Upper lobe of right lung (tissue), 1 donor: ENCODE measurements at places on chromosomes 2 and 18. TPM values are rescaled to one million over a fixed set of nuclear protein-coding genes. Genes with fewer than 3 reads are reported as not detected.
A peak's percentile ranks its signal among the peaks of the same experiment; 100 is the strongest.

GRCh38 chr2:39416140-39416539, 20.9 kb downstream of the MAP4K3 start:
- peaks cover 27% of the 10 kb centered on the region for H3K4me1 ChIP-seq
- H3K27me3 ChIP-seq = no peaks in the 10 kb centered on the region
- H3K4me3 ChIP-seq = no peak overlapping the region
- H3K27ac ChIP-seq = no peak overlapping the region

The SOS1 gene
- total RNA-seq = 37.0 TPM

DNA sequence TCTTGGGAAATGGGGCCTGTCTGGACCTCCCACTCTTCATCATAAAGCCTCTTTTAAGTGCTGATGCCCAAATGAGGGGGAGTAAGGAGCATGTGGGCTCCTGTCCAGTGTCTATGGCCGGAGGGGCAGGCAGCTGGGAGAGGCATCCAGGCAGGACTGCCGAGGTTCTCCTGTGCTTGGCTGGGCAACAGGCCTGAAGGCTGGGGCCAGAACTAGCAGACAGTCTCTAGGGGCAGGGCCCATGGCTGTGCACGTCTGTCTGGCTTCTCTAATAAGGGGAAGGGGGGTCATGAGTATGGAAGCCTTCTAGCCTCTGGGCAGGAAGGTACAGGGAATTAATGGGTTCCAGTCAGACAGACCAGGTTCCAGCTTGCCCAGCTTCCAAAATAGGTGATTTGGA, 128.6 kb downstream of the SMAD2 start:
- no peaks in the 10 kb centered on the region for H3K4me1 ChIP-seq
- no peaks in the 10 kb centered on the region for H3K36me3 ChIP-seq
- H3K27me3 ChIP-seq = no peaks in the 10 kb centered on the region
- DNase-seq = no peak
- H3K4me3 ChIP-seq = no peak overlapping the region

The ZBTB14 gene
- 13.4 TPM for total RNA-seq

GRCh38 chr2:58984731-58985130, 743.6 kb upstream of the FANCL start:
- no peak overlapping the region for H3K4me3 ChIP-seq
- H3K36me3 ChIP-seq = no peaks in the 10 kb centered on the region
- no peak overlapping the region for H3K27ac ChIP-seq
- no peak for DNase-seq
- H3K27me3 ChIP-seq = peaks cover 3% of the 10 kb centered on the region

- H3K27ac ChIP-seq = no peak overlapping the region
- DNase-seq = no peak
- H3K27me3 ChIP-seq = no peaks in the 10 kb centered on the region
- H3K4me3 ChIP-seq = no peak overlapping the region
These were observed 34.4 kb upstream of the TRAPPC8 start for GRCh38 chr18:31977270-31977872.

DNA sequence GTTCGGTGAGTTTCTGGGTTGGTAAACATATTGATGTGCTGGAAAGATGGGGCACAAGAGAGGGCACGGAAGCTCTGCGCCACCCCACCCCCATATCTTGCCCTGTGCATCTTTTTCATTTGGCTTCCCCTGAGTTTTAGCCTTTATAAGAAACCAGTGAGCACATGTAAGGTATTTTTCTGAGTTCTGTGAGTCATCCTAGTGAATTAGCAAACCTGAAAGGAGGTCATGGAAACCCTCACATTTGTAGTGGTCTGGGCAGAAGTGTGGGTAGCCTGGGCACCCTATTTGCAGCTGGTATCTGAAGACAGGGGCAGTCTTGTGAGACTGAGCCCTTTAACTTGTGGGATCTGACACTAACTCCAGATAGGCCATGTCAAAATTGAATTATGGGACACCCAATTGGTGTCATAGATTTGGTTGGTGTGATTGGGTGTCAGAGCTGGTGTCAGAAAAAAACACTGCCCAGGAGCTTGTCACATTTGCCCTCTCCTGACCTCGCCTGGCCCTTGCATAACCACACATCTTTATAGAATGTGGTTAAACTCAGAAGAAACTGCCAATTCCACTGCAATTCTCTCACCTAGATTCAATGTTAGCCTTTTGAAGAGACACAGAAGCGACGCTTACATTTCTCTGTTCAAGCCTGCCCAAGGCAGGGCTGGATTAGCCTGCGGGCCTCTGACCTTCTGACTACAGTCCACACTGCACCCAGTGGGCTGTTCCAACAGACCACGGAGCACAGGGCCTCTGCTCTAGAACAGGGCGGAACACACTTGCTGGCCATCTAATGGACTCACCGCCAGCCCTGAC, 12.0 kb upstream of the GALM start:
- no peak overlapping the region for H3K4me3 ChIP-seq
- H3K4me1 ChIP-seq = peaks cover 10% of the 10 kb centered on the region
- H3K27me3 ChIP-seq = no peaks in the 10 kb centered on the region
- peak overlapping the region; percentile 17 for H3K27ac ChIP-seq
- no peak for DNase-seq

- peaks cover 15% of the 10 kb centered on the region for H3K36me3 ChIP-seq
- H3K27me3 ChIP-seq = no peaks in the 10 kb centered on the region
- peak overlapping the region; percentile 81 for H3K4me3 ChIP-seq
- peaks cover 27% of the 10 kb centered on the region for H3K4me1 ChIP-seq
- peak; percentile 94 for DNase-seq
- H3K27ac ChIP-seq = peak overlapping the region; percentile 97
These were observed 1.6 kb upstream of the MYL12A start for GRCh38 chr18:3245853-3246634.

The ABCG8 gene
- total RNA-seq = not detected

GRCh38 chr2:20609349-20609994, 41.4 kb downstream of the HS1BP3 start:
- H3K36me3 ChIP-seq = no peaks in the 10 kb centered on the region
- DNase-seq = peak; percentile 36
- no peak overlapping the region for H3K4me3 ChIP-seq
- H3K27ac ChIP-seq = no peak overlapping the region
- H3K4me1 ChIP-seq = peaks cover 47% of the 10 kb centered on the region

The THADA gene
- 32.9 TPM for total RNA-seq

- H3K27me3 ChIP-seq = no peaks in the 10 kb centered on the region
- H3K27ac ChIP-seq = no peak overlapping the region
- no peaks in the 10 kb centered on the region for H3K4me1 ChIP-seq
- no peak overlapping the region for H3K4me3 ChIP-seq
- H3K36me3 ChIP-seq = peaks cover 79% of the 10 kb centered on the region
These were observed 54.0 kb upstream of the GPR75 start for GRCh38 chr2:53913721-53914120.

DNA sequence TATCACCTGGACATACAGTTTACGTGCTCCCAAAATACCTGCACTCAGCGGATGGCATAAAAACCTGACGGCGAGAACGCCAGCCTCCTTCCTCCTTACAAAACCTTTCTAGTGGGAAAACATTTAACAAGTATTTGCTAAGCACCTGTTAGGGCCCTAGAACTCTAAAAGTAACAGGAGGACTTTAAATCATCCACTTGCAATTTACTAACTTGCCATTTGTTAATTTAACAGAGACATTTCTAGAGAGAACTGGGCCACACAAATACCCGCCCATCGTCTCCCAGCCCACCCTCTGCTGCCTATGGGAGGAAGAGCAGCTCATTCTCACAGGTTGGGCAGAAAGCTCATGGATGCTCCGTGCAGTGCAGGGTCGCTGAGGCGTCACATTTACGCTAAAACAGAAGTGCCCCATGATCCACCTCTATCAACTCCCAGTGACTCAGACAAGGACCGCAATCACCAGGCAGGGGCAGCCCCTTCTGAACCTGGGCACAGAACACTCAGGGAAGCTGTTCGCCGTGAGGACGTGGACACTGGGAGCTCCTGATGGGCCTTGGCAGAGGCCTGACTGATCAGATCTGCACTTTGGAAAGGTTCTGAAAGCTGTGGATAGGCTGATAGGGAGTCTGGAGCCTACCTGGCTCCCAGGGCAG, 106.9 kb downstream of the HDAC4 start:
- H3K27ac ChIP-seq = no peak overlapping the region
- DNase-seq = no peak
- H3K4me1 ChIP-seq = peaks cover 24% of the 10 kb centered on the region
- H3K4me3 ChIP-seq = no peak overlapping the region
- no peaks in the 10 kb centered on the region for H3K27me3 ChIP-seq
